K562 (cell line): ENCODE measurements at places on chromosomes 2 and 18. TPM values are rescaled to one million over a fixed set of nuclear protein-coding genes. Genes with fewer than 3 reads are reported as not detected.
A peak's percentile ranks its signal among the peaks of the same experiment; 100 is the strongest.

- no peak for DNase-seq
Observed at GRCh38 chr2:168449419-168449818, 6.7 kb upstream of the CERS6 start.

GRCh38 chr2:121103960-121104359 is 181.0 kb downstream of the TFCP2L1 start:
- DNase-seq = no peak

GRCh38 chr2:154140249-154141025 is 268.7 kb downstream of the GALNT13 start:
- DNase-seq = no peak

Gene FAM237A
- total RNA-seq = not detected in 2 replicates

GRCh38 chr2:24182507-24182906 is 7.7 kb downstream of the FAM228A start:
- DNase-seq = no peak

- DNase-seq = peak; percentile 35
Observed at GRCh38 chr18:10530852-10531251, 5.0 kb downstream of the NAPG start.

DNA sequence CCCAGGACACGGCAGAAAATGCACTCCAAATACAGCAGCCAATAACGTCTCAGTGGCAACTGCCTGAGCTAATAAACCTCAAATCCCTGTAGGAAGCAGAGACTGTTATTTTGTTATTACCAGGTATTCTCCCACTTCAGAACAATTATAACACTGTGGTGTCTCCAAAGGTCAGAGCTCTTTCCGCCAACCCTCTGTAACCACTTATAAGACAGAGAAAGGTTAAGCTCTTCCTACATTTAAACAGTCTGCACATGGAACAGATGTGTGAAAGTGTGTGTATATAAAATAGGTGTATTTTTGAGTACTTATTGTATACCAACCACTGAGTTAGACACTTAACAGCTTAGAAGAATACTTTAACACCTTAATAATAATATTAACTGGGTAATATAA is 64.1 kb downstream of the FBXO15 start:
- DNase-seq = no peak

Gene SPHKAP
- total RNA-seq = not detected in 2 replicates

GRCh38 chr2:54377901-54378493 is 78.1 kb upstream of the SPTBN1 start:
- no peak for DNase-seq

Gene RSAD2
- total RNA-seq = 0.18 and 0.49 TPM in 2 replicates

GRCh38 chr2:239308661-239309397 is 92.0 kb downstream of the HDAC4 start:
- DNase-seq = no peak

Gene IMPA2
- 11.3 and 13.2 TPM in 2 replicates for total RNA-seq

DNA sequence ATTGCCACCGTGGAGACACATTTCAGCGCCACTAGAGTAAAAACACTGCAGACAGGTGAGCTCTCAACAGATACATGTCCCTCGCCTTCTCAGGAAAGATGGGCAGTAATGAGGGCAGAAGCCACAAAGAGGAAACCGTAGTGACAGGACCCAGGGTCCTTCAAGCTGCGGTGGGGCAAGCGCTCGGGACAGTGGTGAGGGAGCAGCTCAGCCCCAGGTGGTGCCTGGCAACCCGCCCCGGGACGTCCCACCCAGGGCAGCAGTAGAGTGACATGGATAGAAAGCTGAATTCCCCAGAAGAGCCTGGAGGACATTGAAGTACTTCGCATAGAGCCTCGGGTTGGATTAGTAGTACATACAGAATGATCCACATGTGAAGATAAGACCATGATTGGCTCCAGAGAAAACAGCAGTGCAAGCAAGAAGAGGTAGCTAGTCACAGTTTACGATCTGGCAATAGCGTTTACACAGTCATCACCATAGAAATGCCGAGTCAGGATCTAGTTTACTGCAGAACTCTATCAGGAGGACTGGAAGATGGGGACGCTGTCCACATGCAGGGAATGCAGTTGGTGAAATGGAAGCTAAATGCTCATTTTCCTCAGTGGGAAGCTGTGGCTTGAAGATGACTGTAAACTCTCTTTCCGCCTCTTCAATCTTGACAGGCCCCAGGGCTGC is 37.4 kb upstream of the ALPP start:
- no peak for DNase-seq

Gene ESPNL
- 0.04 and 0.09 TPM in 2 replicates for total RNA-seq

GRCh38 chr2:47269316-47270232 is 114.5 kb upstream of the STPG4 start:
- peak; percentile 42 for DNase-seq

Gene UGT1A8
- total RNA-seq = not detected in 2 replicates

Gene CNTNAP5
- not detected in 2 replicates for total RNA-seq

DNA sequence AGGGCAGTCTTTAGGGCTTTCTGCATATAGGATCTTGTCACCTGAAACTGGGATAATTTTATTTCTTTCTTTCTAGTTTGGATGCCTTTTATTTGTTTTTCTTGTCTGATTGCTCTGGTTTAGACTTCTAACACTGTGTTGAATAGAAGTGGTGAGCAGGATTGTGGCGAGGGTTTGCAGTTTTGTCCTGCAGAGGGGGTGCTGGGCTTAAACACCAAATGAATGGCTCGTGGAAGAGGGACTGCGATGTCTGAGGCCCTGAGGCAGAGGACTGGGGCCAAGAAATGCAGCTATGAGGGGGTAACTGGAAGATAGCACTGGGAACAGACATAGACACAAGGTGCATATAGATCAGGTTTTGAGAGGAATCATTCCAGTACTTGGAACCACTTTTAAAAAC is 20.5 kb downstream of the UBE2F start:
- no peak for DNase-seq

Gene ANKRD29
- total RNA-seq = not detected in 2 replicates

Gene BOLL
- 0.11 and 0.13 TPM in 2 replicates for total RNA-seq

DNA sequence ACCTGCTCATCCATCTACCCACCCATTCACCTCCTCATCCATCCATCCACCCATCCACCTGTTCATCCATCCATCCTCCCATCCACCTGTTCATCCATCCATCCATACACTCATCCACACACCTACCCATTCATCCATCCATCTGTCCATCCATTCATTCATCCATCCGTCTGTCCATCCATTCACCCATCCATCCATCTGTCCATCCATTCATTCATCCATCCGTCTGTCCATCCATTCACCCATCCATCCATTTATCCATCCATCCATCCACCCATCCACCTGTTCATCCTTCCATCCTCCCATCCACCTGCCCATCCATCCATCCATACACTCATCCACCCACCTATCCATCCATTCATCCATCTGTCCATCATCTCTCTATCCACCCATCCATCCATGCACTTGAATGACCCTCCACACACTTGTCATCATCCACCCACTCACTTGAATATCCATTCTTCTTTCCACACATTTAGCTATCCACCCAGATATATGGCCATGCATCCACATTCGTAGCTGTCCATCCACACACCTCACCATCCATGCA is 45.0 kb downstream of the CROCC2 start:
- no peak for DNase-seq

Gene RMND5A
- 36.1 and 43.2 TPM in 2 replicates for total RNA-seq

GRCh38 chr2:239807568-239807967 is 217.6 kb downstream of the NDUFA10 start:
- no peak for DNase-seq

DNA sequence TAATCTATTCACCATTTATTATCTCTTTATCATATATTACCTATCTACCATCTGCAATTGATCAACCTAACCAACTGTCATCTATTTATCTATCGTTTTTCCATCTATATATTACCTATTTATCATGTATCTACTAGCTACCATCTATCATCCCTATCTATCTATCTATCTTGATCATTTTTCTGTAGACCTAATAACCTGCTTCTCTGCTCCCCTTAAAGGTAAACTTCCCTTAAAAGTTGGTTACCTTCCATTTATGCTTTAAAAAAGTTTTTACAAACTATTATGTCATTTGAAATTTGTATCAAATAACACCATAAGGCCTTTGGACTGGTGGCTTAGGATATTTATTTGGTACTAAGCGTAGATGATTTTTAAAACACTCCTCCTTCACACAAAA is 47.2 kb downstream of the TMEM18 start:
- no peak for DNase-seq

Gene SULT1C4
- total RNA-seq = not detected in 2 replicates

Gene BCL11A
- total RNA-seq = 0.07 and 0.13 TPM in 2 replicates

Gene NOSTRIN
- 50.9 and 56.3 TPM in 2 replicates for total RNA-seq

- DNase-seq = no peak
Observed at GRCh38 chr2:109498906-109499305, 114.9 kb downstream of the SEPTIN10 start.

DNA sequence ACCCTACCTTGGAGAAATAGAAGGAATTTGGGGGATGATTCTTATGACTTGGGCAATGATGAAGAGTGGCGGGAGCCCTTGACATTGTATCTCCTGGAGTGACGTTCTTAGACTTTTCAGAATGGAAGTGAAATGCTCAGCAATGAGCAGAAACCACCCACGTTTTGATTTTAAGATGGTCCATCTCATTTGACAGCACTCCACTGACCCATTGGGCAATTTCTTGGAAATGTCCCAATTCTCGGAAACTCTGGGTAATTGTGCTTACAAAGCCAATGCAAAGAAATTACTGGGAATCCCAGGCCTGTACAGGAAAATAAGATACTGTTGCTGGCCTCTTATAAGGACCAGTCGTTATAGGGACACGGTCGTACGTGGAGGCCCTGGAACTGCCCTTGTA is 170.0 kb upstream of the COPS8 start:
- no peak for DNase-seq

Gene SLC4A5
- 0.42 TPM in 1 of 2 replicates, not detected in the other for total RNA-seq

GRCh38 chr2:199018826-199019225 is 438.9 kb downstream of the SATB2 start:
- no peak for DNase-seq

DNA sequence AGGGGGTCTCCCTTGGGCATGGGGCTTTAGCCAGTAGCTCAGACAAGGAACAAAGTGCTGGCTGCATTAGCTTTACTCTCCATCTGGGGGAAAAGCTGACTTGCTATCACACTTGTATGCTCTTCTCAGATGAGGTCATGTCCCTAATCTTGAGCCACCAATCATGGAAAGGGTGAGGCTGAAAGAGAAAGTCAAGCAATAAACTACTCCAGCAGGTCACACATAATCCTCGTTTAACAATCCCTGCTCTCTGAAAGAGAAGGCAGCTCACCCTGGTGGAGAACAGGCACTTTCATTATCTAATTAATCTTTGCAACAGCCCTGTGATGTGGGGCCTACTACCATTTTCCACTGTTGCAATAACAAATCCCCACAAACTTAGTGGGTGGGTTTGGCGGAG is 129.7 kb upstream of the CAPN13 start:
- no peak for DNase-seq

GRCh38 chr2:177748360-177748759 is 324.2 kb downstream of the PDE11A start:
- DNase-seq = no peak

GRCh38 chr18:23945416-23946079 is 69.0 kb upstream of the TTC39C start:
- DNase-seq = no peak

DNA sequence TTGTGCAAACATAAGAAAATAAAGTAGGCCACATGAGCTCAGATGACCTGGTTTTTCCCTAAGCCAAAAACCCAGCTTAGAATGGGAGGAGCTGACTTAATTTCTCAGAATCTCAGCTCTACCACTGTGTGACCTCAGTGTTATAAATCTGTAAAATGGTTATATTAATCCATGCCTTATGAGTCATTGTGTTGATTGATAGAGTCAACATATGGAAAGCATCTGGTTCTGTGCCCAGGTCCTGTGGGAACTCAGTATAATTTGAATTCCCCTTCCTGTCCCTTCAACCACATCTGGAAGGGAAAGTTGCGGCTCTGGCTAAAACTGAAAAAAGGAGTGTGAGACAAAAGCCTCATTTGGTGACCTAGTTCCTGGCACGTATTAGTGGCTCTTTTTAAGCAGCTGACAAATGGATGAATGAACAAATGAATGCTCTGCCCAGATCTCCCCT is 25.7 kb downstream of the TMEM177 start:
- DNase-seq = no peak

Gene ATAD2B
- total RNA-seq = 18.5 and 18.8 TPM in 2 replicates

DNA sequence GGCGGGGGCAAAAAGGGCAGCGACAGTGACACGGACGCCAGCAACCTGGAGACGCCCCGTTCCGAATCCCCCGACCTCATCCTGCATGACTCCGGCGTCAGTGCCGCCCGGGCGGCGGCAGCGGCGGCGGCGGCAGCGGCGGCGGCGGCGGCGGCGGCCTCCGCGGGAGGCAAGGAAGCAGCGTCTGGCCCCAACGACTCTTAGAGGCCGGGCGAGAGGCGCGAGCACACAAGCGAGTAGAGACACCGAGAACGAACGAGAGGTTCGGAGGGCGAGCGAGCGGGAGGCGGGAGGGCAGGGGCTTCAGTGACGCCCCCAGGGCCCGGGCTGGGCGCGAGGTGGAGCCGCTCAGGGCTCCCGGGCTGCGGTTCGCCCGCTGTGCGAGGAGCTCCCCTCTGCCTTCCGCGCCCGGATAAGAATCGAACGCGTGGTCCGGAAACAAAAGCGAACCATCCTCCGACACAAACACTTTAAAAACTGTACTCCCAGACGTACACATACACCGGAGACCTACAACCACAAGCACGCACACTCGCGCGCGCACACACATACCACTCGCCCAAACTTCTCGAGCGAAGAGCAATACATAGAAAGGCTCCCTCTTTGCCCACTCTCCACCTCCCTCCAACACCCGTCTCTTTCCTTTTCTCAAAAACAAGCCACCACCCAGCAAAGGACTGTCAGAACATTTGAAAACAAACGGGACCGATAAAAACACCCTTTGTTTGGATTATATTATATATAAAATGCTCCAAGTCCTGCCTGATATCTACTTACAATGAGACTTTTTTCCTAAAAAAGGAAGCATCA is 2.8 kb downstream of the SP9 start:
- peak; percentile 66 for DNase-seq

DNA sequence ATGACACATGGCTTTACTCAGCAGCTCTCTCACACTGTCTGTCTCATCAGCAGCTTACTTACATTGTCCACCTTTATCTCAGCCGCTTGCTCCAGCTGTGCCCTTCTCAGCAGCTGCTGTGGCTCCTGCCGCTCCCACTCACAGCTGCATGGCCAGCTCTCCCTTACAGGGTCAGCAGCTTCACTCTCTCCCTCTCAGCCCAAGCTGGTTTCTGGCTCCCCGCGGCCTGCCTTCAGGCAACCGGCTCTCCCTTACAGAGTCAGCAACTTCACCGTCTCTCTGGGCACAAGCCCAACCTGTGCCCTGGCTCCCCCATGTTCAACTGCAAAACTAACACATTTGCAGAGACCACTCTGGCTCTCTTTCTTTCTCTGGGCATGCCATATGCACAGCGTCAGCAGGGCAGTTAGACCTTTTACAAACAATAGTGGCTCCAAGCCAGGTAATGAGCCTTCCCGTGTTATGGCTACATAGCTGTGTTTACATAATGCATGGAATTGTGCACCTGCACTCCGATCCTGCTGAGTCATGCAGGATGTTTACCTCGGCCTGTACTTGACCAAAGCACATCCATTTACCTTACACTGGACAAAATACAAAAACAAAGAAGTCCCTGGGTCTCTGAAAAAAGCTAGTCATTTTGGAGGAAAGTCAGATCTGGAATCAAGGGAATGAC is 167.3 kb downstream of the DOK6 start:
- DNase-seq = no peak
